ENCODE measurements at places on chromosomes 5 and 9.

GRCh38 chr5:143418140-143418866 is 14.8 kb upstream of the NR3C1 start:
- no peak for DNase-seq

GRCh38 chr5:125409861-125410536 is 663.6 kb upstream of the ZNF608 start:
- no peak for DNase-seq

GRCh38 chr9:114388357-114388682 is 538 bp upstream of the AKNA start:
- DNase-seq: no peak

DNA sequence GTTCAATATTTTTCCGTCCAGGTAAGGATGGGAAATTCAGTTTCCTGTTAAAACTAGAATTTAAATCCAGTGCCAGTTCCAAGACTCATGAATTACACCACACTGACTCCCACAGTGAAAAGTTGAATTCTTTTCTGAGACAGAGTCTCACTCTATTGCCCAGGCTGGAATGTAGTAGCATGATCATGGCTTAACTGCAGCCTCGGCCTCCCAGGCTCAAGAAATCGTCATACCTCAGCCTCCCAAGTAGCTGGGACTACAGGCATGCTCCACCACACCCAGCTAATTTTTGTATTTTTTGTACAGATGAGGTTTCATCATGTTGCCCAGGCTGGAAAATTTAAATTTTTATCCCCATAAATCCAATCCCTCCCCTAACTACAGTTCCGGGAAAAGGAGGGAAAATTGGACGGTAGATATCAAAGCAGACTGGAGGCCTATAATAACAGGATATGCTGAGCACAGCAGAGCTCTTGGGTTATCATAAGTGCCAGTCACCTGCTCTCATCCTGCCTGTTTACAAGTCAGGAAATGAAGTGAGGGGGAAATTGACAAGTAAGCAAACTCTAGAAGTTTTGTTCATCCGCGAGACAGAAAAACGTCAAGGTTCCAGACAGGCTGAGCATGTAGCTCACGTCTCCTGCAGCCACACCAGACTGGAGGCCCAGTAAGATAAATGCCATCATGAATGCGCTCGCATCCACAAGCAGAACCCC is 105.7 kb downstream of the UGCG start:
- DNase-seq: no peak
